ENCODE measurements at places on chromosomes 7 and 10. TPM values are rescaled to one million over a fixed set of nuclear protein-coding genes. Genes with fewer than 3 reads are reported as not detected.

ANXA8 gene
- polyA plus RNA-seq, result not detected

ADIRF gene
- 897 TPM for polyA plus RNA-seq

C7orf33 gene
- polyA plus RNA-seq, result not detected

RBP3 gene
- not detected for polyA plus RNA-seq

NSUN5 gene
- polyA plus RNA-seq, result 24.2 TPM

NKX1-2 gene
- polyA plus RNA-seq, result not detected

Data from kidney (tissue), 22 donors.